ENCODE measurements at places on chromosomes 13 and 19.
A peak's percentile ranks its signal among the peaks of the same experiment; 100 is the strongest.

DNA sequence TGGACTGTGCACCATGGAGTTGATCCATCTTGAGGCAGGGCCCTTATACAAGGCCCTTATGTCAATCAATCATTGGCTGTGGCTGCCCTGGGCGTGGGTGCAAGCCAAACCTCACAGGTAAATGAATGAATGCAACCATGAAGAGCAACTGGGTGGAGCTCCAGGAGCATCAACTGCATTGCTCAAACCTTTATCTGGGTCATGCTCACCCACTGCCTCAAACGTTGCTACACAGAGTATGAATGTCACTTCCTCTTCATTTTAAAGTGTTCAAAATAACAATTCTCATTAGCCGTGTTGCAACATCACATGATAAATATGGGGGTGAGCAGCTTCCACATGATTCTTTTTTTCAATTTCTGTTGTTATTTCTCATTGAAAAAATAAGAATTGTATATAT is 6.4 kb upstream of the ZNF333 start:
- DNase-seq, result no peak

DNA sequence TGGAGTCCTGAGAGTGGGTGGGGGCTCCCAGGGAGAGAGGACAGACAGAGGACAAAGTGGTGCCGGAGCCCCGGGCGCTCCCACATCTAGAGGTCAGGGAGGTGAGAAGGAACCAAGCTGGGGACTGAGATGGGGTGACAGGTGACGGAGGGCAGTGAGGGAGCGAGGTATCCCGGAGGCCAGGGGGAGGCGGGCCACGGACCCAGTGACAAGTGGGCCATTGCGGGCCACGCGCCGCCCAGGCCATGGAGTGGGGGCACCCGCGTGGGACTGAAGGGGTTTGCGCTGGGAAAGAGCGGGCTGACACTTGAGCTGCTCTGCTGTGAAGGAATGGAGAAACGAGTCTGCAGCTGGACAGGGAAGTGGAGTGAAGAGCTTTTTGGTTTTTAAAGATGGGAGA is 2.6 kb downstream of the ZNF628 start:
- DNase-seq, result no peak

DNA sequence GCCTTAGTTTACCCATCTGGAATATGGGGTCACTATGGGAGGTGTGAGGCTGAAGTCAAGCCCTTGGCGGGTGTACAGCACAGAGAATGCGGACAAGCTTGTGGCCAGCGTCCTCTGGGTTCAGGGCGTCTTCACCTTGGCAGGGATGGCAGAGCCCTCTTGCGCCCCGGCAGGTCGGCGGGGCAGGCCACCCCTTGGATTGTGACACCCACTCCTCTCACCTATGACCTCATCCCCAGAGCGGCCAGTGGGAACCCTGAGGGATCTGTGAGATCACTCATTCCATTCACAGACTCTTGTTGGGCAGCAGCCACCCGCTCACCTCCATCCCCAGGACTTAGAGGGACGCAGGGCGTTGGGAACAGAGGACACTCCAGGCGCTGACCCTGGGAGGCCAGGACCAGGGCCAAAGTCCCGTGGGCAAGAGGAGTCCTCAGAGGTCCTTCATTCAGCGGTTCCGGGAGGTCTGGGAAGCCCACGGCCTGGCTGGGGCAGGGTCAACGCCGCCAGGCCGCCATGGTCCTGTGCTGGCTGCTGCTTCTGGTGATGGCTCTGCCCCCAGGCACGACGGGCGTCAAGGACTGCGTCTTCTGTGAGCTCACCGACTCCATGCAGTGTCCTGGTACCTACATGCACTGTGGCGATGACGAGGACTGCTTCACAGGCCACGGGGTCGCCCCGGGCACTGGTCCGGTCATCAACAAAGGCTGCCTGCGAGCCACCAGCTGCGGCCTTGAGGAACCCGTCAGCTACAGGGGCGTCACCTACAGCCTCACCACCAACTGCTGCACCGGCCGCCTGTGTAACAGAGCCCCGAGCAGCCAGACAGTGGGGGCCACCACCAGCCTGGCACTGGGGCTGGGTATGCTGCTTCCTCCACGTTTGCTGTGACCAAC is at the start of gene SPACA4:
SPACA4 (plus strand) TSS at position 280 of the 896 bp plus-strand sequence; CDS start at position 517, 237 bp downstream.
- DNase-seq, result no peak

DNA sequence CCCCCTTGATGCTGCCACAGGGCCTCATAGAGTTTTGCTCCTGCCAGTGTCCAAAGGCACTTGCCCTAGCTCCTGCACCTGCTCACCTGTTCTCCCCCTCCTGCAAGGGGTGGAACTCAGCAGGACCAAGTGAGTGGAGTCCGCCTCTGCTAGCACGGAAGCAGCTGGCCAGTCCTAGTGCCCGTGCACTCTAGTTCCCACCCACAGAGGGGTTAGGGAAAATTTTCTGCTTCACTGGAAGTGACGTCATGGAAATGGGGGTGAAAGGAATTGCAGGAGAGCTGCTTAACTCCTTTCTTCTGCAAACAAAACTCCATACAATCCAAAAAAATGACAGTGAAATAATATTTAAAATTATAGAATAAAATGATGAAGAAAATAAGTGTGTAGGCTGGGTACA is 609.7 kb upstream of the SLITRK1 start:
- DNase-seq, result no peak

GRCh38 chr13:34993470-34993869 is 51.4 kb downstream of the NBEA start:
- no peak for DNase-seq

GRCh38 chr19:46617601-46618000 is 7.3 kb downstream of the PTGIR start:
- no peak for DNase-seq

DNA sequence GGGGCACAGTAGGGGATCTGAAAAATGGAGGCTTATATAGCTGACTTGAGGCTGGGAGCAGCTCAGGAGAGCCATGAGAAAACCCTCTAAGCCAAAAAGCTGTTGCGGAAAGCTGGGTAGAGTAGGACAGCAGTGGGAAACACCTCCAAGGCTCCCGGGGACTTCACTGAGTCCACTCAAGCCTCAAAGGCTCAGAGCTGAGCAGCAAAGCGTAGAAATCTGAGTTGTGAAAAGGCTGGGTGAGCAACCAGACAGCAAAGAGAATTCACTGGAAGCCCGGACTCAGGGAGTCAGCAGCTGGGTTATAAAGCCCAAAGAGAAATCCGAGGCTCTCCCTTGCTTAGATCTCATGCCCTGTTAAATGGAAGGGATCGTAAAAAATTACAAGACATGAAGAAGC is 905.0 kb downstream of the EFNB2 start:
- no peak for DNase-seq

GRCh38 chr13:60411464-60411863 is 14.4 kb downstream of the TDRD3 start:
- DNase-seq, result no peak

DNA sequence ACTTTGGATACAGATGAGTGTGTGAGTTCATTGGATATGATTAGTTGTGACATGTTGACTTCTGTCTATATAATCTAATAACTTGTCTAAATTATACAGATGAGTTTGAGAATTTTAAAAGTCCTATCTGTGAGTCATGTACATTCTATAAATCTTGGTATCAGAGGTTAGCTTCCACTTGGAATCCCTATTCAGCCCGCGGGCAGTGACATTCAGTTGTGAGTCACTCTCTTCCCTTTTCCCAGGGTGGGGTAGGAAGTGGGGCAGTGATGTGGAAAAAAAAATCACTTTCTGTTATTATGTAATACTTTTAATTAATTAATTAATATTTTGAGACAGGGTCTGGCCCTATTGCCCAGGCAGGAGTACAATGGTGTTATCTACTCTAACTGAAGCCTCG is 33.0 kb upstream of the ZNF808 start:
- DNase-seq, result no peak

- no peak for DNase-seq
Measured at GRCh38 chr13:95360464-95361097, 59.3 kb upstream of the ABCC4 start.

DNA sequence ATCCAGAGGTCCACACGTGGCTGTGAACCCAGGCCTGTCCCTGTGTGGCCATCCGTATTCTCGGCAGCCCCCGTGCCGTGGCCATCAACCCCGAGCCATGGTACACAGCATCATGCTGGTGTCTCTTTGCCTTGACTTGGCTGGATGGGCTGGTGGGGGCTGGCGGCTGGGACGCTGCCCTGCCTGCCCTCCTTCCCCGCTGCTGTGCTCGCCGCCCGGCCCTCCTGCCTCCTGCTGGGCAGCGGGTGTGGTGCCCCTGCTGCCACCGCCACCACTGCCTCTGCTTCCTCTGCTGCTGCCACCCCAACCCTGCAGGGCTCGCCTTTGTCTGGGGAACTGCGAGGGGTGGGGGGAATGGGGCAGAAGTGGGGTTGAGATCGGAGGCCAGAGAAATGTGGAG is 19.7 kb upstream of the EHD2 start:
- DNase-seq, result no peak

- no peak for DNase-seq
Measured at GRCh38 chr13:74778946-74779345, 644.7 kb upstream of the KLF12 start.

DNA sequence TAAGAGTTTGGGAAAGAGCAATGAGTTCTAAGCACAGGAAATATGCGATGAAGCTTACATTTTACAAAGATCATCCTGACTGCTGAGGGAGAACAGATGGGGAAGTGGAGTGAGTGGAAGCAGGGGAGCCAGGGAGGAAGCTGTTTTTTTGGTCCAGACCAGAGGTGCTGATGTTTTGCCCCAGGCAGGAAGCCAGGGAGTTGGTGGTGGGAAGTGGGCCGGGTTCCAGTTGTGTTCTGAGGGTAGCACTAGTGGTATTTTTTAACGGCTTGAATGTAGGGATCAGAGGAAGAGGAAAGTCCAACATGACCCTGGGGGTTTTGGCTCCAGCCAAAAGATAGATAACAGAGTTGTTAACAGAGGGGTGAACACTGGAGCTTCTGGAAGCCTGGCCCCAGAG is 20.7 kb upstream of the OLFM4 start:
- no peak for DNase-seq

- DNase-seq, result peak; percentile 9
Measured at GRCh38 chr19:36973021-36973843, 57.1 kb downstream of the ZNF568 start.

DNA sequence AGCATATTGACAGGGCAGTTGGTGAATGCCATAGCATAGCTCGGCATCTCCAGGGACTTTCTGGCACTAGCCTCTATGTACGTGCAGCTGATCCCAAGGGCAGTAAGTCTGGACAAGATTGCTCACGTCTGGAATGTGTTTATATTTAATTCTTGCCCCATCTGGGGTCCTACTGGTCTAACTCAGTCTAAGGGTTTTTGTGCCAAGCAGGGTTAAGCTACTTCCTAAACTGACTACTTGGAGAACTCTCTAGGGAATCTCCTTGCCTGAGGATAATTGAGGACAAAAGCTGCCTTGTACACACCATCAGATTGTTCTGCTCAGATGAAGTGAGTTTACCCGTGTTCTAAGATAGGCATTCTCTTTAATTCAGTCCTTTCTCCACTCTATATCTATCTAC is 358.1 kb downstream of the MYO16 start:
- DNase-seq, result no peak

- DNase-seq, result no peak
Measured at GRCh38 chr19:35908010-35908441, at the start of gene TYROBP. TSS of gene TYROBP (minus strand) at chr19:35908295. CDS start at chr19:35908228, 67 bp downstream.

- no peak for DNase-seq
Measured at GRCh38 chr19:16446724-16447368, 24.9 kb downstream of the EPS15L1 start.

DNA sequence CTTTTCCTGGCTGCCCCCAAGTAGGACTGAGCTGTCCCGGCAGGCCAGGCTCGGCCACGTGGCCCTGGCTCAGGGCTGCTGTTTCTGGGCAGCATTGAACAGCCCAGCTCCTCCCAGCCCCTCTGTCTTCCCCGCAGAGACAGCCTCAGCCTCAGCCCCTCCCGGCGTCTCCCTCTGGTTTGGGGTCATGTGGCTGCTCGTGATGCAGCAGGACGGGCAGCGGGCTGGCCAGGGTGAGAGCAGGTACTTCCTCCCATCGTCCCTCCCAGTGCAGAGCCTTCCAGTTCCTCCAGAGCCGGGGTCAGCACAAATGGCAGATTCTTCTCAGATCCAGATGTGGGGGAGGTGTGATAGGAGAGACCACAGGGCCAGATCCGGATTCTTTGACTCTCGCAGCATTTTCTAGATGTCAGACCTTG is 114.6 kb downstream of the KDM4B start:
- no peak for DNase-seq

- DNase-seq, result no peak
Measured at GRCh38 chr19:3397266-3398022, 31.1 kb downstream of the NFIC start.

DNA sequence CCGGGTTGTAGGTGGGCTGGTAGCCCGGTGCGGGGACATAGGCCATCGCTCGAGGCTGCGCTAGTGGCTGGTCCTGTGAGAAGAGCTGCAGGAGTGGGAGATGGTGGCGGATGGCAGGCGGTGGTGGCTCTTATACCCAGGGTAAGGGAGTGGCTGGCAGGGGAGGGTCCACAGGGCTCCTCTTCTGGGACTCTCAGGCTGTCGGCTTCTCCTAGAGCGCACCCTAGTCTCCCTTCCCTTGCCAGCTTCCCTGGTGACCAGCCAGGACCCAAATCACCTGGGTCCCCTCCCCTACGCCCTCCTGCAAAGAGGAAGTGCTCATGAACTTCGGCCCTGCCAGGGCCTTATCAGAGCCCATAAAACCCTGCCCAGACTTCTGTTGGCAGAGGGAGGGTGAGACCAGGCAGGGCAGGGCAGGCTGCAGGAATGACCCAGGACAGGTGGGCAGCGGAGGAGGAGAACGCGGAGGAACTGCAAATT is at the start of gene LGALS4:
LGALS4 (minus strand) TSS at position 105 of the 480 bp plus-strand sequence; CDS start at position 46, 59 bp downstream.
- no peak for DNase-seq

DNA sequence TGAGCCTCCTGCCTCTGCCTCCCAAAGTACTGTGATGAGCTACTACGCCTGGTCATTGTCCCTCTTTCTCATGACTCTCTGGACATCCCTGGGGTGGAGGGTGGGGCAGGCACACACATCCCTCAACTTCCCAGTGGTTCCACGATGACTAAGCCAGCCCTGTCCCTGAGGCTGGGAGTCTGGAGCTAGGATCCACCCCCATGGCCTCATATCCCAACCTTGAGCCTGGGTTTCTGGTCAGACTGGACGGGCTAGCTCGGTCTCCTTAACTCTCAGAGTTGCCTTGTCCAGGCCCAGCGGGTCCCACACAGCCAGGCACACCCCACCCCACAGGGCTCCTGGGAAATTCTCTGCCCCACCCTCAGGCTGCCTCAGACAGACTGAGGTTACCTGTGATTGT is 19.6 kb downstream of the IER2 start:
- DNase-seq, result no peak

DNA sequence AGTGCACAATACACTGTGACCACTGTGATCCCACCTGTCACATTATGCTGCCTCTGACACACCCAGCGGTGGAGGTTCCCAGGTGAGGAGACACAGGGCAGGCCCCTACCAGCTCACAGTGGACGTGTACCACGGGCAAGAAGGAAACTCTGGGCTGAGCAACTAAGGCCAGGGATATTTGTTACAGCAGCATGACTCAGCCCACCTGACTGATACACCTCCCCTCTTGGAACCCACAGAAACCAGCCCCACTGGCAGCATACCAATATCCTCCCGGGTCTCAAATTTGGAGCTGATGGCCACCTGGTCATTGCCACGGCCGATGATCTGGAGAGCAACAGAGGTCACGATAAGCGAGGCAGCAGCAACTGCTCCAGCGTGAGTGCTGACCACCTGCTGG is 14.9 kb downstream of the KLC3 start:
- DNase-seq, result no peak

All from GOT3 (cell line).